ENCODE measurements at places on chromosomes 12 and 14.

- DNase-seq, result peak; percentile 34
These were observed 142.1 kb downstream of the AKAP6 start for GRCh38 chr14:32471181-32471580.

GRCh38 chr14:59704054-59704645 lies 127.5 kb upstream of the CCDC175 start:
- peak; percentile 28 for DNase-seq

DNA sequence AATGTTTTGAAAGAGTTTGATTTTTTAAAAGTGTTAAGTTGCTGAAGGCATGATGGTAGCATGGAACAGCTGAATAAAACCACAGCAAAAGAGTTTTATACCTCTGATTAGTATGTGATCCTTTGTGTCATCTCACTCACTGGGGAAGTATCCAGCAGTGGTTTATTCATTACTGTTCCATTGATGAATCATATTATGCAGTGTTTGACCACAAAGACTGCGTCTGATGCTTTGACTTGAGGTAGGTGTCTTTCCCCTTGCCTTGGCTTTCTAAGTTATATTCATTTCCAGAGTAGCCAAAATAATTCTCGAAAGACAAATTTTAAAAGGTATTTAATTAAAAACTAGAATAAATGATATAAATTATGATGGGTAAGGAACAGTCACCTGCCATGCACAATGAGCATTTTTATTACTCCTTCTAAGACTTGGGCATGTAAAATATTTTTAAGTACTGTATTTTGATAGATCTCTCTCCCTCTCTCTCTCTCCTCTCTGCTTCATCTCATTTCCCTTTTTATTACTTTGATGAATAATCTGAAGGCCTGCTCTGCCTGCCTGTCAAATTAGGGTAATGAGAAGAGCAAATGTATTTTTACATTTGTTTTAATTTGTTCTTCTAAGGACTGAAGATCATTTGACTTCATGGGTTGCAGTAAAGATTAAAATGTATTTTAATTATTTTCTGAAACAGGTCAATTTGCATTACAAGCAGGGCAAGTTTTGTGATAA lies 164.9 kb downstream of the NAV3 start:
- DNase-seq, result no peak

GRCh38 chr12:18749386-18749957 lies 11.6 kb downstream of the CAPZA3 start:
- no peak for DNase-seq

DNA sequence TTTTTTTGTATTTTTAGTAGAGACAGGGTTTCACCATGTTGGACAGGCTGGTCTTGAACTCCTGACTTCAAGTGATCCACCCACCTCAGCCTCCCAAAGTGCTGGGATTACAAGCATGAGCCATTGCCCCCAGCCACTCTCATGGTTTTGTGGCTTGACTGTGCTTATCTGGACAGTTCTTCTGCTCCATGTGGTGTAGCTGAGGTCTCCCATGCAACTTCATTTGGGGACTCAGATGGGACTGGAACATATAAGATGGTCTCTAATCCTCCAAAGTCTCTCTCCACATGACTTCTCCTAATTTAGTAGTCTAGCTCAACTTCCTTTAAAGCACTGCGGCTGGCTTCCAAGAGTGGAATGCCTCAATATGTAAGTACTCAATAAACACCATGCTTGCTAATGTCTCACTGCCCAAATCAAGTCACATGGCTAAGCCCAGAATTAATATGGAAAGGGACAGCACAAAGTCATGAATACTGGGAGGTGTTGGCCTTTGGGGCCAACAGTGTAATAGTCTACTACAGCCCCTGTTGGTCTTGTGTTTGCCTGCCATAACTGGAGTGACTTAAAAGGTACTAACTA lies 7.4 kb downstream of the INHBC start:
- no peak for DNase-seq

- peak; percentile 55 for DNase-seq
These were observed 100.7 kb downstream of the LRRK2 start for GRCh38 chr12:40325349-40325960.

DNA sequence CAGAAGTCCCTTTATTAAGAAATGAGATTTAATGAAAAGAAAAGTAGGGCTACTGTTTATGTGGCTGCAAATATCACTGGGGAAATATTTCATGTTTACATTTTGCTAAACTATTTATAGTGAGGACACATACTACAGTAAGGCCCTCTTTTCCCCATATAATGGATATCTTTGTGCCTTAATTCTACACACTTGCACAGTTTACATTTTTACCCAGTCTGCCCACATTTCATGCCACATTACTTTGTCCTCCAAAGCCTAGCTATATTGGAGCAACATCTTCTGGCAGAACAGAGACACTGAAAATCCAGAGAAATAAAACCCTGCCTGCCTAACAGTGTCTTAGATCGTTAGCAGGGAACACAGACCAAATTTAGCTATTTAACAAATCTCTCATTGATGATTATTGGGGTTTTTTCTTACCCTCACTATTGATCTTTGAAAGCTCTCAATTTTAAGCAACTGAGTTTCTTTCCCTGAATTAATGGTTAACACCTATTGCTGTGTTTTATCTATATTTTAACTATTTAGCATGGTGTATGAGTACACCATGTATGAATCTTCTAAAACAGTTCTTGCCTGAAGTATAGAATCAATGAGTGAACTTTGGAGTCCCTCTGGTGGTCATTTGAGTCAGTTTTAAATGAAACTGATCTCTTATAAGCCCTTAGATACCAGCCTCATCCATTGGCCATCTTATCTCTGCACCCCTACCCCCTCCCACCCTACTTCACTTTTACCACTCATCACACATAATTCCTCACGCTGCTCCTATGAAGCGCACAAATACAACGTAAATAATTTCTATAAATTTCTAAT lies 170.2 kb downstream of the BCAT1 start:
- DNase-seq, result peak; percentile 76

- DNase-seq, result no peak
These were observed 13.3 kb downstream of the RNASE3 start for GRCh38 chr14:20904393-20905029.

DNA sequence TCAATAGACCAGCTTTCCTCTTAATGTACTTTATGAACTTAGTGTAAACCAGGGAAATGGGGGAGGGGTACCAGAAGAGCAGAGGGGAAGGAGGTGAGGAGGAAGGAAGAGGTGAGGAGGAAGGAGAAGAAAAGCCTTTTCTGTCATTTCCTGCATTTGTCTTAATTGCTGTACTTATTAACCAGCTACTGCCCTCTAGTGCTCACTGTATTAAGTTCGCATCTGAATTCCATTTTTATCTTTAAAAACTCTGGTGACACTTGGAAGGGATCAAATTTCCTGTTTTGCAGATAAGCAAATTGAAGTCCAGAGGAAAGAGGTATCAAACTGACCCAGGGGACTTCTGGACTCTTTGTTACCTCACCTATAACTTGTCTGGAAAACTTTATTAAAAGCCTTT lies 22.2 kb downstream of the MANSC1 start:
- DNase-seq, result peak; percentile 82

- no peak for DNase-seq
These were observed 53.3 kb upstream of the E2F7 start for GRCh38 chr12:77118696-77119095.

GRCh38 chr12:46702581-46703344 lies 123.0 kb downstream of the SLC38A4 start:
- DNase-seq, result peak; percentile 49

- DNase-seq, result no peak
These were observed 65.1 kb upstream of the ETV6 start for GRCh38 chr12:11584221-11584855.

DNA sequence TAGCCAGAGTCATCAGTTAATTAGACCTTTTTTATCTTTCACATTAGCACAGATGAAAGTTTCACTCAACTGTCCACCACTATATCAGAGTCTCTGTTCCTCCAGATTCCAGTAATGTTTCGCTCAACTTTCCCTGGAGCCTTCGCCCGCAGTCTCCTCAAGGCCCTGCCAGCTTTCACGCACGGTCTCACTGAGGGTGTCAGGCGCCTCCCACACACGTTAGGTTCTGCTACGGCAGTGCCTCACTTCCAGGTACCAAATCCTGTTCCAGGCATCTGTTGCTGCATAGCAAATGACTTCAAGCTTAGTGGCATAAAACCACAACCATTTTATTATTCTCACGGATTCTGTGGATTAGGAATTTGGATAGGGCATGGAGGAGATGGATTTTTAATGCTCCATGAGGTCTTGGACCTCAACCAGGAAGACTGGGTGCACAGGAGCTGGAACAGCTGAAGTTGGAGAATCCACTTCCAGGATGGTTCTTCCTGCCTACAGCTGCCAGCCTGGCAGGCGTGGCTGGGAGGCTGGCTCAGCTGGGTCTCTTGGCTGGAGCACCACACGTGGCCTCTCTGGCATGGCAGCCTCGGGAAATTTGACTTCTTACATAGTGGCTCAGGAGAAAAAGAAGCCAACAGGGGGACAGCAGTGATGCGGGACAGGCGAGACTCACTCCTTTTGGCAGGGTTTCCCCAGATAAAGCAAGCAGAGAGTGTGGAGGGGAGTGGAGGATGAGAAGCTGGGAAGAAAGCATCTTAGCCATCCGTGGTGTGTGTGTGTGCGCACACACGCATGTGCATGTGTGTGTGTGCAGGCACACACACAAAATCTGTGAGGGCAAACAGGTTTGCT lies 21.3 kb upstream of the BCDIN3D start:
- DNase-seq, result no peak

DNA sequence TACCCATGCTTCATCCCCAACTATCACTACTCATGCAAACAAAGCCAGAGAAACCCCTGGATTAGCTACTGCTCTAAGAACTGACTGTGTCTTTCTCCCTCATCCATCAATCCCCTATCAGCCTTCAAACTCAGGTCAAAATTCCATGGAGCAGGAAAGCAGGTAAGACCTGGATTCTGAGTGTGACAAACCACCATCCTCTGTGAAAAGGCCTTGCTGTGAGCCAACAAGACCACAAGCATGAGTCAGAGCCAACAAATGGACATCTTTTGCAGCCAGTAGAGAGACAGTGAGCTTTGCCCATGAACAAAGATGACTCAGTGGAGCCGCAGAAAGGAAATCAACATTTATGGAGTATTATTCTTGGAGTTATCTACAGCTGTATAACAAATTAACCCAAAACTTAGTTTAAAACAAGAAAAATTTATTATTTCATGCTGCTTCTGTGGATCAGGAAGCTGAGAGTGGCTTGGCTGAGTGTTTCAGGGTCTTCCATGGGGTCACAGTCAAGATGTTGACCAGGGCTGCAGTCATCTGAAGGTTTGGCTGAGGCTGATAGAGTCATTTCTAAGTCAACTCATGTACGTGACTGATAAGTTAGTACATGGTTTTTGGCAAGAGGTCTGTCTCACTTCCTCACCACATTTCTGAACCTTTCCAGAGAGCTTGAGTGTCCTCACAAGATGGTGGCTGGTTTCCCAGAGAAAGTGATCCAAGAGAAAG lies 61.1 kb downstream of the PITPNM2 start:
- DNase-seq, result no peak

DNA sequence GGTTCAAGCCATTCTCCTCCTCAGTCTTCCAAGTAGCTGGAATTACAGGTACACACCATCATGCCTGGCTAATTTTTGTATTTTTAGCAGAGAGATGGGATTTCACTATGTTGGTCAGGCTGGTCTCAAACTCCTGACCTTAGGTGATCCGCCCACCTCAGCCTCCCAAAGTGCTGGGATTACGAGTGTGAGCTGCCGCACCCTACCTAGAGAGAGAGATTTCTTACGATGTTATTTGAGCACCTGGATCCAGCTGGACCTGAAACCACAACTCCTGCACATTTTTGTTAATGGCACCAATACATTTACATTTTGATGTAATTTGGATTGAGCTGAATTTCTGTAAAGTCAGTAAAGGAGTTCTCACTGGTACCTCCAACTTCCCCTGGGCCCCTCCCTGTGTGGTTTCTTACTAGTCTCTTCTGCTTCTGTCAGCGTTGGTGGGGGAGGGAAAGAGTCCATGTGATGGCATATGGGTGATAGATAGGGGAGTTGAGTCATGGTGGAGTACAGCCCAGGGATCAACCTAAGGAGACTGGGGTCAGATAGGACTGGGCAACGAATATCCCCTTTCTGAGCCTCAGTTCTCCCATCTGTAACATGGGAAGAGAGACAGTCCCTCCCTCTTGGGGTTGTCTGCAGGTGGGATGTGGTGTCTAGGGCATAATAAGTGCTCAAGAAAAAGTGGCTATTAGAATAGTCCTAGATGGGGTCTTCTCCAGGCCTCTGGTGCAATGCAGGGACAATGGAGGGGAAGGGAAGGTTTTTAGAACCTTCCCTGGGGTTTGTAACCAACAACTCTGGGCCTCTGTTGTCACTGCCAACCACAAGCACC lies 83.3 kb upstream of the MED13L start:
- DNase-seq, result no peak

DNA sequence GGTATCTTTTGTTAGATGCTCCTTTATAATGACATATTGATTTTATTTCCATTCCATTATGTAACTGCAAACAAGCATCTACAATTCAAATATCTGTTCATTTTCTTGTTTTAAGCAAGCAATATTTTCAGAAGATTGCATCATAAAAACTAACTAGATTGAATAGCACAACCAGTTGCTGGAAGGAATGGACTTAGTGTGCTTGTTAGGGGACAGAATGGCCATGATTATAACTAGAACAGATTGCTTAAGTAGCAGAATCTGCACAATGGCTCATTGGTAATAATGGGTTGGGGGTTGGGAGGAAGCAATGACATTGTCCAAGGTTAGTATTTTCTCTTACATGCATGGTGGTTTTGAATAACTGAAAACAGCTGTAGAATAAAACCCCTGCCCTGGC lies 939.5 kb downstream of the SLC16A7 start:
- no peak for DNase-seq

DNA sequence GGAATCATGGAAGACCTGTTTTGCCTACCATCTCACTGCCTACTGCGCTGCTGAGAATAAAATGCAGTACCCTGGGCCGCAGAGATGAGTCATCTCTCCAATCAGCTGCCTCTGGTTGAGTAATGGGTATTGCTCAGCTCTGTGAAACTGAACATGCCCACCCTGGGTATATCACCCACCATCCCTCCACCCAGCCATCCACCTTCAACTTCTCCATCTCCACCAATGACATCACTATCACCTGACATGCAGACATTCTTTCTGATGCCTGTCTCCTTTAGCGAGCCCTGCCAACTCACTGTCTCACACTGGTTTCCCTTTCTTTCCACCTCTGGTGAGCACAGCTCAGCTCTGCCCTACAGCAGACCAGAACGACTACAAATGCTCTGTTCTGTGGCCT lies 33.6 kb downstream of the E2F7 start:
- DNase-seq, result no peak

DNA sequence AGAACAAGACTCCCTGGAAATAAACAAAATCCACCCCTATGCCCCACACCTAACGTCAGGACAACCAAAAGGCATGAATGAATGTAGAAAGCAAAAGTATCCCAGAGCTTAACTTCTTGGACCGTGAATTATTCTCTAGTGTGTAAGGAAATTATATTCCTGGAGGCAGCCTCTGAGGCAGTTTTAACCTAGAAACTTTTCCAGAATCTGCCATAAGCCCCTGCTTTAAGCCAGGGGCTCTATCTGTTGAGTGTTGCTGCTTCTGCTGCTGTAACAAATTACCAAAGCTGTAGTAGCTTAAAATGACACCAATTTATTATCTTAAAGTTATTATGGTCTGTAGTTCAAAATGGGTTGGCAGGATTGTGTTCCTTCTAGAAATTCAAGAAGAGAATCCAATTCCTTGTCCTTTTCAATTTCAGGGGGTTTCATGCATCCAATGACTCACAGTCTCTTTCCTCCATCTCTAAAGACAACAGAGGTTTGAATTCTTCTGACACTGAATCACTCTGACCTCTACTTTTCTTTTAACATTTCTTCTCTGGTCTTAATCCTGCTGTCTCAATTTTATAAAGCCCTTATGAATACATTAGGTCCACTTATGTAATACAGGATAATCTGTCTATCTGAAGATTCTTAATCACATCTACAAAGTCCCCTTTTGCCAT lies 242.7 kb downstream of the ATXN7L3B start:
- no peak for DNase-seq

- DNase-seq, result no peak
These were observed 593.8 kb downstream of the TRHDE start for GRCh38 chr12:72865921-72866320.

All from pons (tissue), 1 donor.